Activated CD4-positive, alpha-beta memory T cell treated with anti-CD3 and anti-CD28 coated beads for 36 hours (primary cell): ENCODE measurements at places on chromosomes 13 and 19.
A peak's percentile ranks its signal among the peaks of the same experiment; 100 is the strongest.

DNA sequence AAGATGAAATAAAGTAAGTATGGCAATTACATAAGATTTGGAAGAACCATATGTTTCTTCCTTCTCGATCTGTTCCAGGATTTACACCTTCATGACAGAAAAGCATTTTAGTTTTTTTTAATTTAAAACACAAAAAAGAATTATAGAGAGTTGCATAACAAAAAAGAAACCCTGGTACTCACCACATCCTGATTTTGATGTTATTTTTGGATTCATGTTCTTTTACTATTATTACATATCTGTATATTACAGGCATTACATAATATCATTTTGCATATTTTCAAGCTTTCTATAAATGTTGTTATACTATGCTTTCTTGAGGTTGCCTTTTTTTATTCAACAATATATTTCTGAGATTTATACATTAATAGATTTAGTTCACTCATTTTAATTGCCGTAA, 6.7 kb upstream of the KATNAL1 start:
- no peaks in the 10 kb centered on the region for H3K27me3 ChIP-seq
- no peak overlapping the region for H3K27ac ChIP-seq
- H3K36me3 ChIP-seq = no peaks in the 10 kb centered on the region
- no peak for DNase-seq
- peaks cover 4% of the 10 kb centered on the region for H3K4me1 ChIP-seq

DNA sequence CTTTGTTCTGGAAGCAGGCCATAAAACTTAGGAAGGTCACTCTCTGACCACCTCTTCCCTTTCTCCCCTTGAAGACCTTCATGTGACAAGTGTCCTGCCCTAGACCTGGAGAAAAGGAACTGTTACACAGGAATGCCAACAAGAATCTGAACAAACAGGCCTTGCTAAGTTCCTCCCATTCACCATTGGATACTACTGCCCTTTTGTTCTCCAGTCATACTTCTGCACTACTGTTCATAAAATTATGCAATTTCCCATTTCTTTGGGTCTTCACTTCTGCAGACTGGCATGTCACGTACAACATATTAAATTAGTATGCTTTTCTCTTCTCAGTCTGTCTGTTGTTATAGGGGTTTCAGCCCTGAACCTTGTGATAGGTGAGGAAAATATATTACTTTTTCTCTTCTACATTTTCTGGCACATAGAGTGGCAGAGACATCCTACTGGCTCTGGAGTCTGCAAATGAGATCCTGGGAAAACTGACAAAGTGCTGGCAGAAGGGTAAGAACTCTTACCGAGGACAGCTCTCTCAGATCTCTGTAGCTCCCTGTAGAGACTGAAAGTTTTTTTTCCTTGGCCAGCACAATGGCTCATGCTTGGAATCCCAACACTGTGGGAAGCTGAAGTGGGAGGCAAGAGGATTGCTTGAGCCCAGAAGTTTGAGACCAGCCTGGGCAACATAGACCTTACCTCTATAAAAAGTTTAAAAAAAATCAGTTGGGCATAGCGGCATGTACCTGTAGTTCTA, 87.6 kb upstream of the SPRY2 start:
- H3K4me1 ChIP-seq = no peaks in the 10 kb centered on the region
- H3K4me3 ChIP-seq = no peak overlapping the region
- no peaks in the 10 kb centered on the region for H3K27me3 ChIP-seq
- no peak for DNase-seq

- H3K27me3 ChIP-seq = no peaks in the 10 kb centered on the region
- H3K27ac ChIP-seq = peak overlapping the region; percentile 14
- no peak for DNase-seq
- peaks cover 8% of the 10 kb centered on the region for H3K36me3 ChIP-seq
Measured at GRCh38 chr13:48221686-48222187, 11.3 kb upstream of the ITM2B start.

- peaks cover 3% of the 10 kb centered on the region for H3K36me3 ChIP-seq
- H3K4me1 ChIP-seq = peaks cover 21% of the 10 kb centered on the region
- no peak for DNase-seq
- no peak overlapping the region for H3K4me3 ChIP-seq
Measured at GRCh38 chr13:25961294-25961693, 90.5 kb downstream of the SHISA2 start.

DNA sequence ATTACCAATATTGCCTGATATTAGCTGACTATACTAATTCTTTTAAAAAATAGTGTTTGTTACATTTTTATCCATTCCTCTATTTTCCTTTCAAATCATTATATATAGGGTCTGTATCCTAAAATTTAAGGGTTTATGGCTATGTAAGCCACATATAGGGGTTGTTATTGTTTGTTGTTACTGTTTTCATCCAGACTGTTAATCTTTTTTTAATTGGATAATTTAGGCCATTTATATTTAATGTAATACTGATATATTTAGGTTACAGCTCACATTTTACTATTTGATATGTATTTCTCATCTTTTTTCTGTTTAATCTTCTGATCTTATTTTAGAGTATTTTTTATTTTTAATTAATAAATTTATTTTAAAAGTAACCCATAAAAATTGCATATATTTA, 487.1 kb upstream of the SGCG start:
- no peak overlapping the region for H3K4me3 ChIP-seq
- H3K36me3 ChIP-seq = no peaks in the 10 kb centered on the region
- no peaks in the 10 kb centered on the region for H3K27me3 ChIP-seq
- no peak for DNase-seq

DNA sequence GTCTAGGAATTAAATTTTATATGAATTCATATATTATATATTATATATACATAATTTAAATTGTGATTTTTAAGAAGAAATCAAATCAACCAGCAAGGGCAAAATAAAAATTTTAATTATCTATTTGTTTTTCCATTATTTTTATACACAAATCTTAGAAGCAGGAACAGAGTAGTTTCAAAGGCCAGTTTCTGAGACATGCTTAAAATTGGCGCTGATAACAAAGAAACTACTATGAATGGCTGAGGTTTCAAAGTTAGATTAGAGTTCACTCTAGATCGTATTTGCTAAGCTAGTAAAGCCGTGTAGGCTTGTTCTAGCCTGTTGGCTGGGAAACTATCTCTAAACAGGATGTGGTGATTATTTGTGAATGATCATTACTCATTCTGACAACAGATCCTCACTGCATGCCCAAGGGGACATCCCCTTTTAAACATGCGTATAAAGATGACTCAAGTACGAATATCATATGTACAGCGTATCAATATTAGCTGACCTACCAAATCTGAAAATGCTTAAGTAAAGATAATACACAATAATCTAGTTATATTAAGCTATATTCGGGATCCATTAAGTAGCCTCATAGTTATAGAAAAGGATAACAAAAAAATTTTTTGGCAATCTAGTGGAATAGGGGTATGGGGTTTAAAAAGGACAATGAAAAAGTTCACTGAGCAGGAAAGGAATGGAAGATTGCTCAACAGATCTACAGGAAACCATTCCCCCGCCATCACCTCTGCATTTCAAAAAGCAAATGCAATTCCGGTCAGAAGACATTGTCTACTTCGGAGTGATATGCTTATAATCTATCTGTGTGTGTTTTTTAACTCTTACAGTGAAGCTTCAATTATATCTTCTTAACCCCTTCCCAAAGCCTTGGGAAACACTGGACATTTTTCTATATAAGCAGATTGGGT, 150.1 kb downstream of the SHISA2 start:
- no peak overlapping the region for H3K27ac ChIP-seq
- peaks cover 26% of the 10 kb centered on the region for H3K4me1 ChIP-seq
- peak overlapping the region; percentile 6 for H3K4me3 ChIP-seq
- DNase-seq = peak; percentile 44

DNA sequence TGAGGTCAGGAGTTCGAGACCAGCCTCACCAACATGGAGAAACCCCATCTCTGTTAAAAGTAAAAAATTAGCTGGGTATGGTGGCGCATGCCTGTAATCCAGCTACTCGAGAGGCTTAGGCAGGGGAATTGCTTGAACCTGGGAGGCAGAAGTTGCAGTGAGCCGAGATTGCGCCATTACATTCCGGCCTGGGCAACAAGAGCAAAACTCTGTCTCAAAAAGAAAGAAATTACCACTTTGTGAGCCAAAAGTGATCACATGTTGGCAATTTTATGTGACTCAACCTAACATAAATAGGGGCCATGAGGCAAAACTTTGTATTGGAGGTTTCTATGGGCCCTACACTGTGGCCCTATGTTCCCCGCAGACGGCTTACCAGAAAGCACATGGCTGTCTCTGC, 72.2 kb downstream of the MAP4K1 start:
- H3K27ac ChIP-seq = no peak overlapping the region
- peaks cover 19% of the 10 kb centered on the region for H3K4me1 ChIP-seq
- no peaks in the 10 kb centered on the region for H3K27me3 ChIP-seq
- no peaks in the 10 kb centered on the region for H3K36me3 ChIP-seq
- DNase-seq = no peak
- H3K4me3 ChIP-seq = no peak overlapping the region
